CD8-positive, alpha-beta T cell (primary cell): ENCODE measurements at places on chromosomes 12 and 14.

DNA sequence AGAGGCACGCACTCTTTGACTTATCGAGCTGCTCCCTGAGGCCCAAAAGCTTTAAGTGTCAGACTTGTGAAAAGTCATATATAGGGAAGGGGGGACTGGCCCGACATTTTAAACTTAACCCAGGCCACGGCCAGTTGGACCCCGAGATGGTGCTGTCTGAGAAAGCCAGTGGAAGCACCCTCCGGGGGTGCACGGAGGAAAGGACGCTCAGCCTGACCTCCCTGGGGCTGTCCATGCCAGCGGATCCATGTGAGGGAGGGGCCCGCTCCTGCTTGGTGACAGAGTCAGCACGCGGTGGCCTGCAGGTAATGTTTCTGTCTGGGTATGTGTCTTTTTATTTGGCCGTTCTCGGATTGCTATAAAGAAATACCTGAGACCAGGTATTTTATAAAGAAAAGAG, 7.0 kb downstream of the ZNF839 start:
- DNase-seq = no peak

DNA sequence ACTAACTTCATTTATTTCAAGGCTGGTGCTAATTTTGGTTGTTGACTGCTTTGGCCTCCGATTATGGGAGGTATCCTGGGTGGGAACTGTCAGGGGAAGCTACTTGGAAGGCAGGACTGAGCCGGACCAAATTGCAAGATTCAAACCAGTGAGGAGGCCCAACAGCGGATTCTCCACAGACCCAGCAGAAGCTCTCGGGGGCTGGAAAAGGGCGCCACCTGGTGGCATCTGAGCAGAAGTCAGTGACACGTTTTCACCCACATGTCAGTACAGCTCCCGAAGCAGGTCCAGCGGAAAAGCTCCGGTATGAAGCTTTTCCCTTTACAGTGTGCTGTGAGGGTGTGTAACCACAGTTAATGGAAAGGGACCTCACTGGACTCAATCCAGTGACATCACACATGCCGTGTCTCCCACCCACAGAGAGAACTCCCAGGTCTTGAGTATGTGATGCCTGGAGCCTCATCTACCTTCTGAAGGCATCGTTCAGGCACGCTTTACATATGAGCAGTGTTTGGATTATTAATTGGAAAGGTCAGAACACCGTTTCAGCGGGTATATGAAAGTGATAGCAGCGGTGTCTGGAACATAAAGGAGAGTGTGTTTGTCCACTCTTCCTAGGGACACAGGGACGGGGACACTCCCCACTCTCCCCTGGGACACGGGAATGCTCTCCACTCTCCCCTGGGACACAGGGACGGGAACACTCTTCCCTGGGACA, 3.6 kb upstream of the P2RX2 start:
- peak; percentile 87 for DNase-seq

GRCh38 chr14:27995691-27996090, 770.9 kb upstream of the FOXG1 start:
- DNase-seq = no peak

DNA sequence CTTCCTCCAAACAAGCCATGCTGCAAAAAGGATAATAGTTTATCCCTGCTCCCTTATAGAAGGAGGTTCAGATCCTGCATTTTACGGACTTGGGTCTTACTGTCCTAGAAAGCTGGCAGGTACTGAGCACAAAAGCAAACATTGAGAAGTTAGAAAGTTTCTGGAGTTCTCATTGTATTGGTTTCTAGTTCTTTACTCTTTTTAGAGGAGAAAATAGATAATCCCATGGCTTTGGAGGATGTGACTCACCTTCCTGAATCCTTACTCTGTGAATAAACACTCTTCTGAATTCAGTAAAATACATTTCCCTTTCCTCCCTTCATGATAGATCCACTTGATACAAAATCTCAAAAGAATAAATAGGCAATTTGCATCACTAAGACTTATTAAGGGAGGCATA, 188.9 kb downstream of the NPAS3 start:
- DNase-seq = no peak

- DNase-seq = no peak
Measured at GRCh38 chr12:123681605-123682004, 10.7 kb downstream of the TCTN2 start.
